IMR-90 (cell line): ENCODE measurements at places on chromosomes 12 and 14. TPM values are rescaled to one million over a fixed set of nuclear protein-coding genes. Genes with fewer than 3 reads are reported as not detected.

- DNase-seq = no peak
- no peak overlapping the region for H3K4me3 ChIP-seq
- H3K36me3 ChIP-seq = no peaks in the 10 kb centered on the region
- no peak overlapping the region for H3K27ac ChIP-seq
These were observed 77.6 kb downstream of the ALX1 start for GRCh38 chr12:85357609-85358008.

GRCh38 chr12:27899151-27899661, 73.3 kb downstream of the PTHLH start:
- peaks cover 4% of the 10 kb centered on the region; the same call in 1 of the 2 replicates for H3K4me1 ChIP-seq
- H3K27ac ChIP-seq = peak overlapping the region; percentile 40; the same call in 1 of the 2 replicates
- H3K27me3 ChIP-seq = no peaks in the 10 kb centered on the region
- H3K36me3 ChIP-seq = no peaks in the 10 kb centered on the region

DNA sequence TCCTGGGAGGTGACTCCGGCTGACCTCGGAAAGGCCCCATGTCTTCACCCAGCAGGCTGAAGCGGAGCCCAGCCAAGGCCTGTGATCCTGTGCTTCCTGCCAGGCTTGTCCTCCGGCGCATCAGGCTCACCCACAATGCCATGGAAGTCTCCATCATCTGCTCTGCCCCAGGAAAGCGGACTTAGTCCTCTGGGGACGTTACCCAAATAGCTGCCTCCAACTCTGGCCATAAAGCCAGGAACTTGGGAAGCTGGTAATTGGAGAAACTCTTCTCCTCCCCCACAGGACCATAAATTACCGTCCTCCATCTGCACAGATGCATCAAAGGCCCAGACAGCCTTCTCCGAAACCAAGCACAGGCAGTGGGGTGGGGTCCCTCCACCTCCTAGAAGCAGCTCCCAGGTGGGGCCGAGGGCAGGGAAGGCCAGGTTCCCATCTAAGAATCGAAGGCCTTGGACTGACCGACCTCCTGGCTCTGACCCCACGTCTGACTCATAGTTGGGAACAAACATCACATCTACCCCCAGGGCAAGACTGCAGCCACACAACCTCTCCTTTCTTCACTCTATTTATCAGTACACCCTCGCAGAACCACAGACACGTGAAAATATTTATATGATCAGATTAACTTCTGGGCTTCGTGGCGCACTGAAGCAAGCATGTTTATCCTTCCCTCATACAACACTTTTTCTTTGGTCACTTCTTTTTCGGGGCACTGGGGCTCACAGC, 56.4 kb downstream of the PITPNM2 start:
- H3K27me3 ChIP-seq = no peaks in the 10 kb centered on the region; the same call in 1 of the 2 replicates
- peaks cover 37% of the 10 kb centered on the region for H3K4me1 ChIP-seq
- no peaks in the 10 kb centered on the region; the same call in 1 of the 2 replicates for H3K36me3 ChIP-seq
- H3K4me3 ChIP-seq = no peak overlapping the region
- peak overlapping the region; percentile 79 for H3K27ac ChIP-seq

GRCh38 chr14:22973217-22974032, 8.9 kb downstream of the AJUBA start:
- no peaks in the 10 kb centered on the region for H3K27me3 ChIP-seq
- H3K36me3 ChIP-seq = peaks cover 49% of the 10 kb centered on the region
- no peak overlapping the region for H3K27ac ChIP-seq
- H3K4me3 ChIP-seq = no peak overlapping the region
- DNase-seq = peak; percentile 70

DNA sequence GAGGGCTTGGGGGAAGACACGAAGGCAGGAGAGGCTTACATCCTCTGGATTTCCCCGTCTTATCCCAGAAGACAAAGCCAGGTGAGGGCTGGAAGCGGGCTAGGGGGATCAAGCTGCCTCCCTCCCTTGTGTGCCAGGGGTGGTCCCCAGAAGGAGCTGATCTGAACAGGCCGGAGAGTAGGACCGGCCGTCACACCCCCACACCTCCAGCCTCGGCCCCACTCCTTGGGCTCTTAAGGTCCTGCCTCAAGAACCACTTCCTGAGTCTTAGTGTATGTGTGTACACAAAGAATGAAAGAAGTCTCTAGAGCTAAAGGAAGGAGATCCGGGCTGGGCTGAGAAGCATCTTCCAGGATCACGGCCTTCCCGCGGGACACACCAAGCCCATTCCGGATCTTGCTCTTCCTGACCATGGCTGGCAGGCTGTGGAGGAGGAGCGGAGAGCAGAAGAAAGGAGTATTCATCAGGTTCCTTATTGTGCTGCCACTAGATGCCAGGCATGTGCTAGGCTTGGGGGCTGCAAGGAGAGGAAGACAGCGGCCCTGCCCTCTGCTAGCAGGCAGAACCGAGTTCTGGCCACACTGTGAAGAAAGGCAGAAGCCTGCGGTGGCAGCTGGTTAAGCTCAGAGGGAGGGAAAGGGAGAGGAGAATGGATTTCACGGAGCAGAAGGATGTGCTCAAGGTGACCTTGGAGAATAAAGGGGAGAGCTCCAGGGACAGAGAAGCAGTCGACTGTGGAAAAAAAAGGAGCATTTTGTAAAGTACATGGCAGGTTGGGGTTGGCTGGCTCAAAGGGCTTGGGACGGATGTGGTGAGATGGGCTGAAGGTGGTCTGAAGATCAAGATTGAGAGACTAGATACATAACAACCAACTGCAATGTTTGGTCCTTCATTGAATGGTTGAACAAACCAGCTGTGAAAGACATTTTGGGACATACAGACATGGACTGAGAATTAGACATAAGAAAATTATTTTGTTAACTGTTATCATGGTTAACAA, 1.3 kb upstream of the CD63 start:
- DNase-seq = peak; percentile 74
- H3K27me3 ChIP-seq = no peaks in the 10 kb centered on the region
- H3K4me1 ChIP-seq = peaks cover 8% of the 10 kb centered on the region
- peak overlapping the region; percentile 90 for H3K4me3 ChIP-seq
- H3K27ac ChIP-seq = peak overlapping the region; percentile 98
- H3K36me3 ChIP-seq = peaks cover 21% of the 10 kb centered on the region

The GPN3 gene
- 11.4 and 14.9 TPM in 2 replicates for polyA plus RNA-seq
